AG09309 (cell line): ENCODE measurements at places on chromosomes 5 and 9.

DNA sequence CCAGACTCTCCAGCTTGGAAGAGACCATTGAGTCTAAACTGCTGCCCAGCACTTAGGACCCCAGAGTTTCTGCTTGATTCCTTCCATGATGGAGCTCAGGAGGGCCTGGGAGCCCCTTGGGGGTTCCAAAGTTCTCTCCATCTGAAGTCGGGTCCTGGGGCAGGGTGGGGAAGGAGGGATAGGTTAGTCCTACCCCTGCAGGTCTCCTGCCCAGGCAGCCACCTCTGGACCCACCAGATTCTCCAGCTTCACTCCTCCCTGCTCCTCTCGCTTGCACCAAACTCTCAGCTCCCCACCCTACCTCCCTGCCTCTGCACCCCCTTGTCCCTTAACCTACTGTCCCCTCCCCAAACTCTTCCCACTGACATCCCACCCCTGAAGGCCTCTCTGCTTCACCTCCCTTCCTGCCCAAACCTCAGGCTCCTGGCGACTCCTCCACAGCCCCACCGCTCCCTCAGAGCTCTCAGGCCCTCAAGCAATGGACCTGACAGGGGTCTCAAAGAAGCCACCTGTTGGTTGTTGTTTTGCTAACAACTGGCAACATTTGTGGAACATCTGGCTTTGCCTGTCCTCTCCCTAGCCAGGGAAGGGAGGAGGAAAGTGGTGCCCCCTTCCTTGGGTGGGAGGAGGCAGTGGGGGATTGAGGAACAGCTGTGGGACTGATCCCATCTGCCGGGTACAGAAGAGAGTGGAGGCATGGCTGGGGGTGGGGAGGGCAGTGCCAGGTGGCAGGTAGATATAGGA lies 137.5 kb downstream of the RGS3 start:
- DNase-seq, result no peak

- DNase-seq, result no peak
These were observed 200.2 kb downstream of the TRIO start for GRCh38 chr5:14343376-14343775.

DNA sequence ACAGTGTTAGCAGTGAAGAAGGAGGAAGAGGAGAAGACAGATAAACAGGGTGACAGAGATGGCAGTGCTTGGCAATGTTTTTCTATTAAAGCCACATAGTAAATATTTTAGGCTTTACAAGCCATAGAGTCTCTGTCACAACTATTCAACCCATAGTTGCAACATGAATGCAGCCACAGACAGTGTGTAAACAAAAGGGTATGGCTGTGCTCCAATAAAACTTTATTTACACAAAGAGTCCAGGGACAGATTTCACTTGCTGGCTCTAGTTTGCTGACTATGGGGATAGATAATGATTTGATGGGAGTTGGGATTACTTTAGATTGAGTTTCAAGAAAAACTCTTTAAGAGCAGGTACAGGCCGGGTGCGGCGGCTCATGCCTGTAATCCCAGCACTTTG lies 224.8 kb upstream of the SEMA6A start:
- DNase-seq, result no peak

DNA sequence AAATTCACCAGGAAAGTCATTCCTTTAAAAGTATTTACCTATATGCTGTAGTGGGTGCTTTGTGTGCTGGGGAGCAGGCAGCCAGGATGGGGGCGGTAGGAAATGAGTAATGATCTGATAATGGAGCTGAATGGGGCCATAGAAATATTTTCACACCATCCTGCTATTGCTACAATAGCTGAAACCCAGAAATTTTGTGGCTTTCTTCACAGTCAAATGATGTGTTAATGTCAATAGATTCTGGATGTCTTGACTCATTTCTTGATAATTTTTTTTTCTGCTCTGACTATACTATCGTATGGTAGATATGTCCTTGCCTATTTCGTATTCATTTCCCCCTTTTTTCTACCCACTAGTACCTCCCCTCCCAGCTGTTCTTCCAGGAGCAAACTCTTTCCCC lies 59.5 kb downstream of the RORB start:
- no peak for DNase-seq

GRCh38 chr5:155460501-155460931 lies 447.0 kb downstream of the KIF4B start:
- DNase-seq, result no peak

DNA sequence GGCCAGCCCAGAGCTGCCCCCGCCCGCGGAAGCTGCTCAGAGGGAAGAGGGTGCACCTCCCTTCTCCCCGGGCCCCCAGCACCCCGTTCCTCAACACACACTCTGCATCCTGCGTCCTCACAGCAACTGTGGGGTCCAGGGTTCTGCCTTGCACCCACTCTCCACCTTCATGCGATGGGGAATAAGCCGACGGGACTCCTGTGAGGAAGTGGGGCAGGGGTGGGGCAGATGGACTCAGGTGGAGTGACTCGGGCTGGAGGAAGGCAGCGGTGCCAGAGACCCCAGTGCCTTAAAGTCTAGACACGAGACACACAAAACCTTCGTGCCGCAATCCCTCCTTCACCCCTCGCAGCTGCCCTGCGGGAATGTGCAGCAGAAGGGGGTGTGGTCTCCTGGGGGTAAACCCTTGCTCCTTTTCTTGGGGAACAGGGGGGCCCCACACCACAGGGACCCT lies 8.6 kb downstream of the BRD3 start:
- no peak for DNase-seq

- DNase-seq, result no peak
These were observed 4.0 kb downstream of the KLF4 start for GRCh38 chr9:107485458-107486043.

GRCh38 chr9:6790866-6791265 lies 33.1 kb downstream of the KDM4C start:
- no peak for DNase-seq

DNA sequence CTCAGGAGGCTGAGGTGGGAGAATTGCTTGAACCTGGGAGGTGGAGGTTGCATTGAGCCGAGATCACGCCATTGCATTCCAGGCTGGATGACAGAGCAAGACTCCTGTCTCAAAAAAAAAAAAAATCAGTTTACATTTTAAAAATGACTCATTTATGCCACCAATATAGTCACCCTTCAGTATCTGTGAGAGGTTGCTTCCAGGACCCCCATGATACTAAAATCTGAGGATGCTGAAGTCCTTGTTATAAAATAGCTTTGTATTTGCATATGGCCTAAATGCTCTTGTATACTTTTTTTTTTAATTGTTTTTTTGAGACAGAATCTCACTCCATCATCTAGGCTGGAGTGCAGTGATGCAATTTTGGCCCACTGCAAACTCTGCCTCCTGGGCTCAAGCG lies 5.8 kb downstream of the OCLN start:
- no peak for DNase-seq

- DNase-seq, result no peak
These were observed 35.1 kb upstream of the ORM1 start for GRCh38 chr9:114287763-114288192.

- peak; percentile 51 for DNase-seq
These were observed 75.0 kb downstream of the HMHB1 start for GRCh38 chr5:143886651-143887638.

- no peak for DNase-seq
These were observed 4.1 kb upstream of the SMU1 start for GRCh38 chr9:33080534-33080933.
